ENCODE measurements at places on chromosomes 1 and 21.

DNA sequence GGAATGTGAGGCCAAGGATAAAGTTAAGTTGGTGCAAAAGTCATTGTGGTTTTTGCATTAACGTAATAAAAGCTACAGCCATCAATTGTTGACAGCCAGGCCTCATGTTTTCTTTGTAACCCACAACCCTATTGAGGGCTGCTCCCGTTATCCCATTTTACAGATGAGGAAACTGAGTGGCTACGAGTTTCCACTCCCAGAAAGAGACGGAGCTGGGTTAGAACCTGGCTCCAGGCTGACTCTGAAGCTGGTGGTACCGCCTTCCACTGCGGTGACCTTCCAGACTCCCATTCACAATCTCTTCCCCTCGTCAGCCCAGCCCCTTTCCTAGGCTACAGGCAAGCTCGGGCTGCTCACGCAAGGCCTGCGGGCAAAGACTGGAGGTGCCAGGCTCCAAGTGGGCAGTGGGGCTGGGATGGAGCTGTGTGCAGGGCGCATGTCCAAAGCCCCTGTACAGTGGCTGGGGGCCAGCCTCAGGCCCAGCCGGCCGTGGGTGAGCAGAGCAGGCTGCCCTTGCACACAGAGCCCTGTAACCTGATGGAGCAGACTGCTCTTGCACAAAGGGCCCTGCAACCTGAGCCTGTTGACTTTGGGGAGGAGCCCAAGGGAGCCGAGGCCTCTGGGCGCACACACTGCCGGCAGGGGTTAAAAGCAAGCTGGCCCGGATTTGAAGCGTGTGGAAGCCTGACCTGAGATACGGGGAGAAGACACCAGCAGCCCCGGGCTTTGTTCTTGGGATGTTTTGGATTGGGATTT is 97.4 kb upstream of the TMPRSS2 start:
- DNase-seq: no peak

- no peak for DNase-seq
These were observed 44.4 kb downstream of the CACHD1 start for GRCh38 chr1:64514197-64514765.

DNA sequence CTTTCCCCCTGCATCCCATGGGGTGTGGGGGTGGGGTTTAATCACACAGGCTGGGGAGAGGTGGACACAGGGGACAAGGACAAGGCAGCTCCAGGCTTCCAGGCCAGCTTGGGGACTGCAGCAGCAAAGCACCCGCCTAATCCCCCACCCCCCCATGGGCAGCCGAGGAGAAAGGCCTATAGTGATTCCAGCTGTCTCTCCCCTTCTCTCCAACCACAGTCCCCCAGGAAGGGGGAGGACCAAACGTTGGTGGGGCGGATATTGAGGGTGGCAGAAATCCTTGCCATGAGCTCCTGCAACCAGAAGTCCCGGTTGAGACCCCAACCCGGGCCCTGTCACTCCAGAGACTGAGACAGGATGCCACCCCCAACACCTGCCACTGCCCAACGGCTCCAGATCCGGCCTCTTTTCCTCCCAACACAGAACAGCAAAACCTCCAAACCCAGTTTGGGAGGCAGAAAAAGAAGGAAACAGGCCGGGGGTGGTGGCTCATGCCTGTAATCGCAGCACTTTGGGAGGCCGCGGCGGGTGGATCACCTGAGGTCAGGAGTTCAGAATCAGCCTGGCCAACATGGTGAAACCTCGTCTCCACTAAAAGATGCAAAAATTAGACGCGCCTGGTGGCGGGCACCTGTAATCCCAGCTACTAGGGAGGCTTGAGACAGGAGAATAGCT is 1.7 kb downstream of the EPHA2 start:
- DNase-seq: no peak

DNA sequence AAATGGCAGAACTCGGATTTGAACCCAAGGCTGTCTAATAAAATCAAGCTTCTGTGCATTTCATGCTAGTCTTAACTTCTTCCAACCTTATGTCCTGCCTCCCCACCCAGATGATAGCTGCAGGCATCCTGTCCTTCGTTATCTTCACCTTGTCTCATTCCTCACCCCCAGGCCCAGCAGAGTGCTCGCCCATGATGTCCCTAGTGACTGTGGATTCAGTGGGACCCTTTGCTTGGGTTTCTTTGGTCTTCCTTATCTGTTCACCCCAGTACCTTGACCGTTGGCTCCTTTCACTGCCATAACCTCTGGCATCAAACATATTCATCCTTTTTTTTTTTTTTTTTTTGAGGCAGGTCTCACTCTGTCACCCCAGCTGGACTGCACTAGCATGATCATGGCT is 5.6 kb upstream of the BSDC1 start:
- DNase-seq: no peak

GRCh38 chr1:117575586-117576225 is 30.1 kb upstream of the TENT5C start:
- DNase-seq: no peak

DNA sequence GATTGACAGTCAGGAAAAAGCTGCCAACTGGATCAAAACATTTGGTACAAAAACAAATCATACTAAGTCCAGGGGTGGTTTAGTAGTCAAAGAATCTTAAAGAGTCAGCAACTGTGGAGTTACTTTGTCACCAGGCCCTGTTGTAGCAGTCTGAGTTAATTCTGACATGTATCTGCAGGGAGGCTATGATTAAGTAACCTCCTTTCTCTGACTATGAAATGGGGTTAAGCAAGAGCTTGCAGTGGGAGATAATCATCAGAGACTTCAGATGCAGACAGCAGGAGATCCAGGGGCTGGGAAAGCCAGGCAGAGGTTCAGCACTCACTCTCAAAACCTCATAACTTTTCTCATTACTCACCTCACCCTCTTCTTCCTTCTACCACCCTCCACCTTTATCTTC is 99.2 kb upstream of the BTG3 start:
- DNase-seq: no peak

GRCh38 chr1:181089017-181089675 is 646 bp downstream of the IER5 start:
- no peak for DNase-seq

GRCh38 chr1:58774027-58774426 is 9.8 kb downstream of the JUN start:
- DNase-seq: no peak

GRCh38 chr1:215095524-215095923 is 13.0 kb downstream of the KCNK2 start:
- DNase-seq: no peak

- DNase-seq: no peak
These were observed 17.0 kb downstream of the MARK1 start for GRCh38 chr1:220544901-220545303.

DNA sequence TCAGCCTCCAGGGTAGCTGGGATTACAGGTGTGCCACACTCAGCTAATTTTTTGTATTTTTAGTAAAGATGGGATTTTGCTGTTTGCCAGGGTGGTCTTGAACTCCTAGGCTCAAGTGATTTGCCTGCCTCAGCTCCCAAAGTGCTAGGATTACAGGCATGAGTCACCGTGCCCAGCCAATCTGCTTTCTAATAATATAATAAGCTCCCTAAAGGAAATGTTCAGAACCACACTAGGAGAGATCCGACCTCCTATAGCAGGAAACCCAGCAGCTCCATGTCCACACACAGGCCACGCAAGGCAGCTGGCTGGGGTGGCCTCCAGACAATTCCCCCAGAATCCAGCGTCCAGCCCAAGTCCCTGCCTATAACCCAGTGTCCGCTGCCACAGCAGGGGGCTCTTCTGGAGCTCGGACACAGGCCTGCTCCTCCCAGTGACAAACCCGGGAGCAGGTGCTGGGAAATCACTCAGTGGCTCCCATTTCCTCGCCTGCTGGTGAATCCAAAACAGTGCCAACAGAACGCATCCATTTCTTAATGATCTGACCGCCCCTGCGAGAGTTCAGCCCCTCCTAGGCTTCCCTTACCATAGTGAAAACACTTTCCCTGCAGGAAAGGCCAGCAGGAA is 7.5 kb downstream of the RIPK4 start:
- no peak for DNase-seq

Data from vagina (tissue), 2 donors.